ENCODE measurements at places on chromosomes 7 and 10.

GRCh38 chr10:100607439-100607838, 71.7 kb downstream of the HIF1AN start:
- no peak for DNase-seq

GRCh38 chr10:22700489-22700888, 13.9 kb downstream of the PIP4K2A start:
- DNase-seq, result no peak

- DNase-seq, result no peak
Observed at GRCh38 chr10:122474131-122474818, 12.9 kb downstream of the HTRA1 start.

DNA sequence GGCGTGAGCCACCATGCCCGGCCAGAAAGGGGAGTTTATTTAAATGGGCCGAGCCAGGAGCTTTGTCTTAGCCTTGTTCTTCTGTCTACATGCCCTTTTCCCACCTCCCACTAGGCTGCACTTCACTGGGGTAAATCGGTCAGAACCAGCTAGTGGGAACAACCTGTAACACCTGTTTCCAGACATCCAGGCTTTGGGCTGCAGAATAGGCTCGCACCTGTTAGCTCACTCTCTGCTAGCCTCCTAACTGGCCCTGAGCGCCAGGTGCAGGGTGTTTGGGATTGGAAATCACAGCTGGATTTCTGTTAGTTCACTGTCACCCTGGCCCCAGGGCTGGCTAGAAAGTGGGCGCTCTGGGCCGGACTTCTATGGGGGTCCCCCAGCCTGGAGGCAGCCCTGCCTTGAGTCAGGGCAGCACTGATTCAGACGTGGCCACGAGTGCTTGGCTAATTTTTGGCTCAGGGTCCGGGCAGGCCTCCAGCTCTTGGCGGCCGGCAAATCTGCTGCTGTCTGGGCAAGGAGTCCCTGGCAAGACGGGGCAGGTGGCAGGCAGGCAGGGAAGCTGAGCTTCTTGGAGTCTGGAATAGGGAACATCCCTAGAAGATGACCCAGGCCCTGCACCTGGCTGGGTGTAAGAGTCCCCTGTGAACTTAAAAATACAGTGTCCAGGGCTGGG, 48.6 kb downstream of the GTF2IRD1 start:
- peak; percentile 63 for DNase-seq

GRCh38 chr7:98249106-98249505, 2.9 kb downstream of the TECPR1 start:
- no peak for DNase-seq

DNA sequence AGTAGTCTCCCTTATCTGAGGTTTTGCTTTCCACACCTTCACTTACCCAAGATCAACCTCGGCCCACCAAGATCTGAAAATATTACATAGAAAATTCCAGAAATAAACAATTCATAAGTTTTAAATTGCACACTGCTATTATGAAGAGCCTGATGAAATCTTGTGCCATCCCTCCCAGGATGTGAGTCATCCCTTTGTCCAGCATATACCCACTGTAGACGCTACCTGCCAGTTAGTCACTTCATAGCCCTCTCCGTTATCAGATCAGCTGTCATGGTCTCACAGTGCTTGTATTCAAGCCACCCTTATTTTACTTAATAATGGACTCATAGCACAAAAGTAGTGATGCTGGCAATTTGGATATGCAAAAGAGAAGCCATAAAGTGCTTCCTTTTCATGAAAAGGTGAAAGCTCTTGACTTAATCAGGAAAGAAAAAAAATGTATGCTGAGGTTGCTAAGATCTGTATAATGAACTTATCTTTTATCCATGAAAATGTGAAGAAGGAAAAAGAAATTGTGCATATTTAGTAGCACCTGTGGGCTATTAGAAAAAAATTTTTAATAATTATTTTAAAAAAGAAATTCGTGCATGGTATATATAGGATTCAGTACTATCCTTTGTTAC, 9.8 kb upstream of the MRPS16 start:
- DNase-seq, result no peak

GRCh38 chr10:78750418-78750817, 318.3 kb upstream of the ZMIZ1 start:
- no peak for DNase-seq

DNA sequence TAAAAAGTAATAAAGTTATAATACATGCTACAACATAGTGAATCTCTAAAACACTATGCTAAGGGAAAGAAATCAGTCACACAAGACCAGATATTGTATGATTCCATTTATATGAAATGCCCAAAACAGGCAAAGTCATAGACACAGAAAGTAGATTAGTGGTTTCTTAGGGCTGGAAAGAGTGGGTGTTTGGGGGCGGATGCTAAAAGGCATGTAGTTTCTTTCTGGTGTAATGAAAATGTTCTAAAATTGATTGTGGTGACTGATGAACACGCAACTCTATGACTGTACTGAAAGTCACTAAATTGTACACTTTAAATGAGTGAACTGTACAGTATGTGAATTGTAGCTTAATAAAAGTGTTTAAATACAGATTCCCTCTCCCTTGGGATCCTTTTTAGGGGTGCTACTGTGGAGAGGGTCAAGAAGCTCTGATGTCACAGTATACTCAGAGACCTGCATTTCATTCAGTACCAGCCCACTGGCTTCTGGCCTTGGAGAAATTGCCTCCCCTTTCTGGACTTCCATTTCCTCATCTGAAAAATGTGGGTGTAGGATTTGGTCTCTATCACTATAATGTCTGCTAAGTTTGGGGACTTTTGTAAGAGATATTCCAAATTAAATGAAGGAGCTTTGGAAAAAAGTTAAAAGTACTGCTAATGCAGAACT, 46.4 kb downstream of the AOAH start:
- no peak for DNase-seq

DNA sequence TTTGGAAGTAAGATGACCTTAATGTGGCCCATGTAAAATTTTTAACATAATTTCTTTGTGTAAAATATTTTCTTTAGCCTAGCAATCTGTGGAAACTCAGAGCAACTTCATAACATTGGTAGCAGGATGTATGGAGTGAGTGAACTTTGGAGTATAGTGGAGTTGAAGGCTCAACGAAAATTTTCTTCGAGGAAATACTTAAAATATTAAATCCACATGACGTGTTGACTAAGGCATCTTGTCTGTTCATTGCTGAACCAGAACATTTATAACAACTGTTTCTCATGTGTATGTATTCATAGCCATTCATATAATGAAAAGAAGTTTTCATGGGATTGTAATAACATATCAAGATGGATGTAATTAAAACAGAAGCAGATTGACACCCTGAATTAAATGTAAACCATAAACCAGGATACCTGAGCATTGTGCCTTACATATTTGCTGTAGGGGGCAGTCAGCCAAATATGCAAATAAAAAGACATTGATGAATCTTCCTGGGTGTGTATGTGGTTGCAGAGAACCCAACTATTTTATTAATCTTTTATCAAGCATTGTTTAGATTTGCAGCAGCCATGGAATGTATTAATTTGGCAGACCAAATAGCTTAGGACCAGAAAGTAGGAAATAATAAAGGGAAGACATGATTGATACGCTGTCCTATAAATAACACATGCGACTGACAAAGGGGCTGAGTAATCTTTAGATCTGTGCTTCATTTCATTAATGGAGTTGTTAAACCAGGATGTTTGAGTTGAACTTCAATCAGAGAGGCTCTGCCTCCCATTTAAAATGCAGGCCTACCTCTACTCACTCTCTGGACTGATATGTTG, 11.5 kb downstream of the AUTS2 start:
- DNase-seq, result no peak

GRCh38 chr10:24912215-24912614, 40.2 kb downstream of the PRTFDC1 start:
- DNase-seq, result no peak

DNA sequence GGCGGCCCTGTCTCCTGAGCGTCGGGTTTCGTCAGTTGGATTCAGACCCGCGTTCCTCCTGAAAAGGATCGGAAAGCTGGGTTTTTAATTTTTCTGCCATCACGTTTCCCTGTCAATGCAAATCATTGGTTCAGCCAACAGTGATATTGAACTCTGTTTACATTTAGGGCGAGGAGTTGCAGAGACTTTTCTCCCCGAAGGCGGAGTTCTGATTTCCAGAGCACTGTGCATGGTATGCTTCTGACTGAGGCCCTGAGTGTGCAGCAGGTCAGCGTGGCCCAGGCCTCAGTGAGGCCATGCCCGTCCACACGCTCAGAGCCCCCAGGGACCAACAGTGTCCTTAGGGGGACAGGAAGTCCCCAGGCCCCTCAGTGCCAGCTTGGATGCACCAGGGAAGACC, 27.1 kb downstream of the NKX6-2 start:
- DNase-seq, result no peak

DNA sequence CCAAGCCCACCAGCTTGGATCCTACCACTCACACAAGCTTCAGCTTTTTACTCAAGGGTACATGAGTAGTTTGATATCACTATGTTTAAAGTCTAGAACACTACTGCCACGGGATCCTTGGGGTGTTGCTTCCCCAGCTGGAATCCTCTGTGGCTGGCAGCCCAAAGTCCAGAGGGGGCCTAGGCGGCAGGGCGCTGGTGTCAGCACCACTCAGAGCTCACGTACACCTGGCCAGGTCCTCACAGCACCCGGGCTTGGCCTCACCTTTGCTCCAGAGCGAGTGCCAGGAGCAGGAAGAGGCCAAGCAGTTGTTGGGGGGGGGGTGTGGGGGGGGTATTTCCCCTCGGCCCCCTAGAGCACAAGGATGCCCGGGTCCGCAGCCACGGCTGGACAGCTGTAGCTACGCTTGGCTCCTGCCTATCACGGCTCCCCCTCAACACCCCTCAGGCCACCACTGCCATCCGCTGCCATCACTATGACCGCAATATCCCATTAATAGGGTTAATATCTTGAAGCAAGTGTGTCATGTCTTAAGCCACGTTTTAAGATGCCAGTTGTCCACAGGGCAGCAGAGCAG, 17.0 kb downstream of the ZDHHC6 start:
- DNase-seq, result no peak

DNA sequence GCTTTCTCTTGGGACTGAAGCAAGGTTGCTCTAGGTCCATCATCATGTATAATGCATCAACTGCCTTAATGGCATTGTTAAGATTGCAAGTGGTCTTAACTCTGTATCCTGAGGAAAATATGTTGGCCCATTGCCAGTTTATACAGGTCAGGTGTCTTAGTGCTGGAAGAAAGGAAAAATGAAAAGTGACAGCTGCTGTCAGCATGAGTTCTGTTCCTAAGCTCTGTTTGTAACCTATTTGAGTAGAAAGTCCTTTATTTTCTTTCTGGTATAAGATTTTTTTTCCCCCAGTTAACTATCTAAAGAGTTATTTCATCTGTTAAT, 127.2 kb downstream of the SRI start:
- peak; percentile 57 for DNase-seq

- DNase-seq, result no peak
Observed at GRCh38 chr10:8036506-8037198, 17.8 kb upstream of the GATA3 start.

DNA sequence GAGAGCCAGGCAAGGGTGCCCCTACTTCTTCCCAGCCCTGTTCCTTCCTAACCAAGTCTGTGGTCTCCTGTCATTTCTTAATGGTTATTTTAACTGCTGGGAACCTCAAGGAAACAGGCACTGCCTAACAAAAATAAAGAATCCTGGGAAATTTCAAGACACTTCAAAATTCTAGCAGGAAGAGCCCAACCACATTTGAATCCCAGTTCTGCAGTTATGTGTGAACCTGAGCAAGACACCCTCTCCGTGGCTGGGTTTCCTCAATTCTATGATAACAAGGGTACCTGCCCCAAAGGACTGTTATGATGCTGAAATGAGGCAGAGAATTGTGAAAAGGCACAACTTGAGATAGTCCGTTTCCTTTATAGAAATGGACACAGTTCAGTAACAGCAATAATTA, 36.2 kb upstream of the DUSP5 start:
- DNase-seq, result no peak

DNA sequence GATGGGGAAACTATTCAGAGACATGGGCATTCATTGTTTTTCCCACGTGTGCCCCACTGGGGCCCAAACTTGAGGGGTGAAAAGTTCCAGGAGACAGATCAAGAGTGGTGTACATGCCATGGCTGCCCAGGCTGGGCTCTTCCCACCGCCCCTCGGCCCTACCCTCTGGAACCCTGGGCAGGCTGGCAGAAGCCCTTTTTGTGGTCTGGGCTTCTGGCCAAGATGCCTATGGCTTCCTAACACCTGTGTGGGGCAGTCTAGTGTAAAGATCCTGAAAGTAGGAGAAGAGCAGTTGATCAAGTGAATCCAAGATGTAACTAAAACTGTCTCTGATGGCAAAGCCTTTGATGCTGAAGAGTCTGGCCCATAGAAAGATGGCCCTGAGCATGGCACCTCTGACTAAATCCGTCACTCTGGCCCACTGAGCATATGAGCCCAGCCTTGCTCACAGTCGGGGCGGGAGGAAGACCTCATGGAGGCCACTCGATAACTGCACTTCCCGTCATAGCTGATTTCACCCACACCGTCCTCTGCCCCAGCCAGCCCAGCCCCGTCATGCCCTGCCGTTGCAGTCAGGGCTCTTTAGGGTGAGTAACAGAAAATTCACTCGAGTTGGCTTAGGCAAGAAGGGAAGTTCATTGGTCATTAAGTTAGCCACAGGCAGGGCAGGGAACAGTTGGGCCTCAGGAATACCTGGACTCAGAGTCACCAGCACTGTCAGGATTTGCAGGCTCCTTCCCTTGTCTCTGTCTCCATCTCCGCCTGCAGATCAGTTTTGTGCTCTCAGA, 37.9 kb upstream of the MTPAP start:
- no peak for DNase-seq

DNA sequence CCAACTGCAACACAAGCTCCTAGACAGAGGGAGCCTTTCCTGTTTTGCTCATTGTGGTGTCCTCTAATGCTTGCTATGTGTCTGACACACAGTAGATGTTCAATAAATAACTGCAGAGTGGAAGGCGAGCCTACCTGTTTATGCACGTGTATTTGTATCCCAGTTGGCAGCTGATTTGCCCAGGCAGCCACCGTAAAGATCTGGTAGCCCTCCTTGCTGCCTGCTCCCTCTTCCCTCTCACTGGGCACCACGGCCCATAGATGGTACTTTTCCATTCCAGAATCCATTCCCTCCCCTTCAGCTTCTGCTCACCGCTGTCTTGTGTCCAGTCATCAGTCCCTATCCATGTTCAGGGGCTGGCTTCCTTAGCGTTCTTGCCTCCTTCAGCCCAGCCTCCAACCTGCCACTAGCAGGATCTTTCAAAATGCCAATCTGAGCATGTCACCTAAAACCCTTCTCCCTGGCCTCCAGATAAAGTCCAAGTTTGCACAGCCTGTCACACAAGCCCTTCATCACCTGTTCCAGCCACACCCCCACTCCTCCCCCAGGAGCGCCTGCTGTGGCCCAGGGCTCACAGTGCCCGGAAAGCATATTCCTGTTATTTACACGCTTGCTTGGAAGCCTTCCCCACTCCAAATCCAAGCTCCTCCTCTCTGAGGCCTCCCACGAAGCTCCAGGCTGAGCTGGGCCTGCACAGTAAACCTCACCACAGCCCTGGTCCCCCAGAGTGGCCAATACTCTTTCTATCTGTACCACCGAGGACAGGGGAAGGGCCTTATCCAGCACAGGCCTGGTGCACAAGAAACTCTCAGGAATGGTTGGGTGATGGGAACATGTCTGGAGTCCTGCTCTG, 21.0 kb downstream of the ZCCHC24 start:
- no peak for DNase-seq

GRCh38 chr10:17061418-17061817, 68.2 kb downstream of the CUBN start:
- no peak for DNase-seq
